Esophagus mucosa (tissue), 1 donor: ENCODE measurements at places on chromosomes 16 and 17.
A peak's percentile ranks its signal among the peaks of the same experiment; 100 is the strongest.

GRCh38 chr16:55294931-55295342 lies 29.1 kb upstream of the IRX6 start:
- peak; percentile 23 for ATAC-seq

GRCh38 chr16:81445966-81446906 lies 1.6 kb downstream of the CMIP start:
- peak; percentile 57 for ATAC-seq

DNA sequence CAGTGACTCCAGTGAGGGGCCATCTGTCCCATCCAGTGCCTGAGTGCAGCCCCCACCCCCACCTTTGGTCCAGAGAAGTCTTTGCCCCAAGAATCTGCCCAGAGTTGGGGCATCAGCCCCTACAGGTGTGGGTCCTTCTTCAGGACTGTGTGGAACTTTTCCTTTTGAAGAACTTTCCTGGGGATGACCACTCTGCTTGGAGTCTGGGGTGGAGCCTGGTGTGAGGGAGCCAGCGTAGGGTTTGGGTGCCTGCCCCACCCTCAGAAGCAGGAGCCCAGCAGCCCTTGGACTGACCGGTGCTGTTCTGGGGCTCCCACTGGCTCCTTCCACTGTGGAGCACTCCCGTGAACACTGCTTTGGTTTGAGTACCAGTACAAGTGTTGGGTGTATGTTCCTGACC lies 19.3 kb downstream of the MPRIP start:
- no peak for ATAC-seq

DNA sequence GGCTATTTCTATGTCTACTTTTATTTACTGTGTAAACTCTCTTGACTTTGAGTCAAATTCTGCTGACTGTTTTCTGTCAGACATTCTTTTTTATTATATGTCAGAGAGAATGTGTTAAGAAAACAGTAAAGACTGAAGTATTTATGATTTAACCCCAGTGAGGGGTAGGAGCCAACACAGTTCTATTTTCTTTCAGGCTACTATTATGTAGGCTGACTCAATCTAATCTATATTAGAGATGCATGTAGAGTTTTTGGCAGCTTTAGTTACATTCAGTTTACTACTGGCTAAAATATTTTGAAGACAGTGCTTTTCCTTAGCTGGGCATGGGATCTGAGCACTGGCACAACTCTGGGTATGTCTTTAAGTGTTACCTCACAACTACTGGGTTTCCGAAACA lies 1108.0 kb downstream of the CDH11 start:
- ATAC-seq, result no peak

DNA sequence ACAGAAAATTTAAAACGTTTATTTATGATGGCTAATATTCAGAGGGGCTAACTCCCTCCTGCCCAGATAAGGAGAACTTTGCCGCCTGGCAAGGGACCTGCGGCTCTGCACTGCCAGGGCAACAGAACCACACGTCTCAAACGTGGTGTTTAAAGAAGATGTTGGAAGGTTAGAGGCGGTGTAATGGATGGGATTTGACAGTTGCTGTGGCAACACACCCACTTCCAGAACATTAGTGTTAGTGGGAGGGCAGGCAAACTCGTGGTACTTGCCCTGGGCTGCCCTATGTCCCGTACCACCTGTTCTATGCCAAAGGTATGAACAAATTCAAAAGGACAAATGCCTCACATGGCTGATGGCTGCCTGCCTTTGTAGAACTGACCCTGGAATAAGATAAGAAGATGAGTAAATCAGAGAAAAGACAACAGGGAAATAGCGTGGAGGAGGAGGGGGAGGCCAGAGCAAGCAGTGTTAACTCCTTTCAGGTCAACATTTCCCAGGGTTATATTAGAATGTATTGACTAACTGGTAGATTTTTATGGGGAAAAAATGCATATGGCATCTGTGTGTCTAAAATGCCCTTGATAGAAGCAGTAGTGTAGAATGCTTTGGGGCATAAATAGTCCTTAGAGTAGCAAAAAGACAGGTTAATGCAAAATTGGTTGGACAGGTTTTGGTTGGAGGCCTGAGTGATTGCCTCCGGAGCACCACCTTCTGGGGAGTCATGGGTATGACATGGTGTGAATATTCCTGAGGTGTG lies 30.8 kb downstream of the HLF start:
- ATAC-seq, result peak; percentile 90

- no peak for ATAC-seq
Measured at GRCh38 chr16:49462989-49463371, 89.4 kb downstream of the C16orf78 start.
